Bronchial epithelial cell (primary cell): ENCODE measurements at places on chromosomes 4 and X. TPM values are rescaled to one million over a fixed set of nuclear protein-coding genes. Genes with fewer than 3 reads are reported as not detected.

Gene IL13RA1
- total RNA-seq: 25.0 and 37.5 TPM in 2 replicates

Gene OTUD6A
- not detected in 2 replicates for total RNA-seq

- no peak for DNase-seq
These were observed 127.7 kb downstream of the RBMX2 start for GRCh38 chrX:130529531-130529930.

DNA sequence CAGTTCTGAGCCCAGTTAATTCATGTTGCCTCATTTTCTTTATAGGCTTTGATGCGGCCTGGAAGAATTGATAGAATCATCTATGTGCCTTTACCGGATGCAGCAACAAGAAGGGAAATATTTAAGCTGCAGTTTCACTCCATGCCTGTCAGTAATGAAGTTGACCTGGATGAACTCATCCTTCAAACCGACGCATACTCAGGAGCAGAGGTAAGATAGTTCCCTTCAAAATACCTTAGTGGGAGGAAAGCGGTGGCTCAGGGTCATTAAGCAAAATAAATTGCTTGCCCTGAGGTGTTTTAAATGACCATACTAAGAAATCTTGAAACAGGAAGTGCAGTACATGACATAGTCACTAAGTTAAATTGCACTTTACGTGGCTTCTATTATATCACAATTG lies 140.6 kb upstream of the SPRY1 start:
- DNase-seq: no peak

DNA sequence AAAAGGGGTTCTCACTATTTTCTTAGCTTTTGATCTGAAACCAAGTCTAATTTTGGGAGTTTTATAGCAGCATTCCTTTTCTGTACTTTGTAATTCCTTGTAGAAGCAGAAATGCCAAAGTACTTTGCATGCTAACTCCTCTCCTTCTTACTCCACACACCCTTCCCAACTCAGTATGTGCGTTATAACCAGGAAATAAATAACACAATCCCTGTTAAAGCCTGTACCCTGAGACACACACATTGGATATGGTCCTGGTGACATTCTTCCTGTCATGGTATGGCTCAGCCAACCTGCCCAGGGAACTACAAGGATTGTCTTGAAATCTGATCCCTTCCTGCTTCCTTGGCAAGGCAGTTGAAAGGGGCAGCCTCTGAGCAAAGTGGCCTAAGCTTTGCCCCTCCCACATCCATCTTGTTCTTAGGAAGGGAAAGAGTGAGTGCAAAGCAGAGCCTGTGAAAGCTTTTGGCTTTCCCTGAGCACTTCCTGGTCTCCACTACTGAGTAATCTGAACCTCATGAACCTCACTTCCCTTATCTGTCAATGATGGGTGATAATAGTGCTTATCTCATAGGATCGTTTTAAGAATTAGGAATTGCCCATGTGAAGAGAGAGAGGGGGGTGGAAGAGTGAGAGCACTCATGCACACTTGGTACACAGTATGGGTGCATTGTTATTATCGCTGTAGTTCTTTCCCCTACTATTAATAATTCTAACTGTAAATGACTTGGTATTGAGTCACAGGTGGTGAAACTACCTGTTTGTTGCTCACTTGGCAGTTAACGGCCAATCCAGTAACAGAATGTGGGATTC lies 109.3 kb downstream of the AFF2 start:
- DNase-seq: peak; percentile 50

DNA sequence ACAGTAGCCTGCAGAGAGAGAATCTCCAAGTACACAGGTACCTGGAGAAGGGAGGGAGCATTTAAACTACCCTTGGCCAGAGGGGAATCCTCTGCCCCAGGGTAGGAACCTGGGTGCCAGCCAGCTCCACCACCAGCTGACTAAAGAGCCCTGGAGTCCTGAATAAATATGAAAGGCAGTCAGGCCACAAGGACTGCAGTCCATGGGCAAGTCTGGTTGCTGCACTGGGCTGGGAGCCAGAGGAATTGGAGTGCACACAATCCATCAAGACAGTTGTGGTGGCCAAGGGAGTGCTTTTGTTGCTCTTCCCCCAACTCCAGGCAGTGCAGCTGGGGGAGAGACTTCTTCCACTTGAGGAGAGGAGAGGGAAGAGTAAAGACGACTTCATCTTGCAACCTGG lies 172.5 kb downstream of the HNRNPD start:
- DNase-seq: peak; percentile 39

GRCh38 chr4:75434105-75434504 lies 80.1 kb downstream of the RCHY1 start:
- DNase-seq: no peak
